Cerebellar nuclear complex (tissue), 1 donor: ENCODE measurements at places on chromosomes 4 and X.

DNA sequence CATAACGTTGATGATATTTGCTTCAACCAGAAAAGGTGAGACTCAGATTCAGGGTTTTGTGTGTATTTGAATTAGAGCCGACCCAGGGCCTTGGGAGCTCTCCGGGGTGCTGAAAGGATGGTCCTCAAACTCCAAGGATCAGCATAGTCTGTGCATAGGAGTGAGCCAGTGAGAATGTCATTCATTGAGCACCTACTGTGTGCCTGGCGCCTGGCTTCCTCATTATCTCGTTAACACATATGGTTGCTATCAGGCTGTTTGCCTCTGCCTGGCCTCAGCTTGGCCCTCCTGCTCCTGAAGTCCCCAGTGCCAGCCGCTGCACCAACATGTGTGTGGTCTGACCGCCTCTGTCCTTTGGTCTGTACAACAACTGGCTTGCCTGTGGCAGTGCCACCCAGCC, 25.1 kb upstream of the JAKMIP1 start:
- no peak for DNase-seq

GRCh38 chrX:118182681-118183080, 66.1 kb upstream of the KLHL13 start:
- no peak for DNase-seq

DNA sequence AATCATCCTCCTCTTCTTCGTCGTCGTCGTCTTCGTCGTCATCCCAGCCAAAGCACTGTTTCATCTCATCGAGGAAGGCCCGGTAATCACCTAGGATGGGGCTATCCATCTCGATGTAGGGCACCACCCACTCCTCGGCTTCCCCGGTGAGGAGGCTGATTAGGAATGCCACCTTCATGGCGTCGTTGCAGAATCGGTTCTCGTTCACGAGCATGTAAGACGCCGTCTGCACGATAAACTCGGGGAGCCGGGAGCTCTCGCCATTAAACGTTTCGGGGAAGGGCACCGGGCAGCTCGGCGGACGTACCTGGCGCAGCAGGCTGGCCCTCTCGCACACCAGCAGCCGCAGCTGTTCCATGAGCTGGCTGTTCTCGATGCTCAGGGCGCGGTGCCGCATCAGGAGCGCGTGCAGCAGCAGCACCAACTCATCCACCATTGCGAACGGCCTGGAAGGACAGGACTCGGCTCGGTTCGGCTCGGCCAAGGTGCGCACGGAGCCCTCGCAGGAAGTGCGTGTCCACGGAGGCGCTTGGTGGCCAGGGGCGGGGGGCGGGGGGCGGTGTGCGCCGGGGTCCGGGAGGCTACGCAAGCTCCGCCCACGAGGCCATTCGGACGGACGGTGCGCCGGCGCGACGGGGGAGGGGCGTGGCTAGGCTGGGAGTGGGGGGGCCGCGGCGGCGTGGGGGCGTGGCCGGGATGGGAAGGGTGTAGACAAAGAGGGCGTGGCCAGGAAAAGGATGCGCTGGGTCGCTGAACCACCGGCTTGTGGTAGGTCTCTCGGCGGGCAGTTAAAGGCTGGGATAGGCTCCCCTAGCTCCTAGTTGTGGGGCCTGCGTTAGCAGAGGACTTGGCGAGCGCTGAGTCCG, at the start of gene LDOC1:
TSS of gene LDOC1 (minus strand) at position 544 of the 866 bp plus-strand sequence. CDS start at position 436, 108 bp downstream.
- DNase-seq, result peak; percentile 6

DNA sequence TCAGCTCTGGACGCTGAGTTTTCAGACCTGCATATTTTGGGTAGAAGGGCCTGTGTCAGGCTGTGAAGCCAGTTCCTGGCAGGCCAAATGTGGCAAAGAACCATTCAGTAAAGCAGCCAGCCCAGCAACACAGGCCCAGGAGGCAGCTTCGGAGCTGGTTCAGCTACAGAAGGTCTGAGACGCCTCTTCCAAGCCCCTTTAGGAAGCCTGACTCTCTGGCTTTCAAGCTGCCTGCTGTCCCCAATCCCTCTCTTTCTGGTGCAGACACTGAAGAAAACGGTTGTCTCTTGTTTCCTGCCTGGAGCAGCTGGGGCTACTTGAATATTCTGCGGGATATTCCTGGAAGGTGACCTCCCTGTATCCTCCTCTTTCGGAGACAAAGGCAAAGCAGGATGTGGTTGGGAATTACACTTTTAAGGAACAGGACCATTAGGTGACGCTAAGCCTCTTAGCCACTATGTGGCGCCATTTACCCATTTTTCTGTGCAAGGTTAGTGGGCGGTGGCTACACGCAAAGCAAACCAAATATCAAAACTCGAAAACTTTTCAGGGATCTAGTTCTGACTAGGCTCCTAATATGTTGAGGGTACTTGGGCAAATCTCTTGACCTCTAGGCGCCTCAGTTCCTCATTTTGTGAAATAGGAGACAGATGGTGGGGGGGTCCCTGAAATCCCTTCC, 47.2 kb upstream of the LAS1L start:
- DNase-seq, result no peak

DNA sequence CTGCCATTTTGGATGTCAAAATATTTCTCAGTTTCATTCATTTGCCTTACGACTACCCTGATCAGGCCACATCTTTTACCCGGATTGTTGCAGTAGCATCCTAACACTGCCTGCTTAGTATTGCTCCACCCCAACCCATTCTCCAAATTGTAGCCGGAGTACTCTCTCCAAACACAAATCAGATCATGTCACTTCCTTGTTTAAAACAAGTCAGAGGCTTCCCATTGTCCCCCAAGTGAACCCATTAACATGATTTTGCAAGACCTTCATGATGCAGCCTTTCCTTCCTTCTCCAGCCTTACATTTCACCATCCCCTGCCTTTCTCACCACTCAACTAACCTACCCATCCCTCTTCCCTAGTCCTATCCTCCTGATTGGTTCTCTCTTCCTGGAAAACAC, 53.1 kb downstream of the FANCB start:
- DNase-seq, result no peak

GRCh38 chrX:6852869-6853268, 294.6 kb upstream of the STS start:
- DNase-seq, result no peak

GRCh38 chrX:9903146-9903545, 64.0 kb upstream of the CLDN34 start:
- no peak for DNase-seq

DNA sequence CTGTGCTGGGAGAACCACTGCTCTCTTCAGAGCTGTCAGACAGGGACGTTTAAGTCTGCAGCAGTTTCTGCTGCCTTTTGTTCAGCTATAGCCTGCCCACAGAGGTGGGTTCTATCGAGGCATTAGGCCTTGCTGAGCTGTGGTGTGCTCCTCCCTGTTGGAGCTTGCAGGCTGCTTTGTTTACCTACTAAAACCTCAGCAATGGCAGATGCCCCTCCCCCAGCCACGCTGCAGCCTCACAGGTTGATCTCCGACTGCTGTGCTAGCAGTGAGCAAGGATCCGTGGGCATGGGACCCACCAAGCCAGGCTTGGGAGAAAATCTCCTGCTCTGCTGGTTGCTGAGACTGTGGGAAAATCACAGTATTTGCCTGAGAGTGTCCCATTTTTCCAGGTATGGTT, 133.8 kb upstream of the UBQLN2 start:
- DNase-seq, result no peak

GRCh38 chrX:25009407-25009806, 6.4 kb downstream of the ARX start:
- DNase-seq, result no peak

GRCh38 chr4:103011378-103012025, 8.0 kb downstream of the SLC9B1 start:
- DNase-seq, result no peak
